NCI-H345 (cell line): ENCODE measurements at places on chromosomes 1 and 21.
A peak's percentile ranks its signal among the peaks of the same experiment; 100 is the strongest.

DNA sequence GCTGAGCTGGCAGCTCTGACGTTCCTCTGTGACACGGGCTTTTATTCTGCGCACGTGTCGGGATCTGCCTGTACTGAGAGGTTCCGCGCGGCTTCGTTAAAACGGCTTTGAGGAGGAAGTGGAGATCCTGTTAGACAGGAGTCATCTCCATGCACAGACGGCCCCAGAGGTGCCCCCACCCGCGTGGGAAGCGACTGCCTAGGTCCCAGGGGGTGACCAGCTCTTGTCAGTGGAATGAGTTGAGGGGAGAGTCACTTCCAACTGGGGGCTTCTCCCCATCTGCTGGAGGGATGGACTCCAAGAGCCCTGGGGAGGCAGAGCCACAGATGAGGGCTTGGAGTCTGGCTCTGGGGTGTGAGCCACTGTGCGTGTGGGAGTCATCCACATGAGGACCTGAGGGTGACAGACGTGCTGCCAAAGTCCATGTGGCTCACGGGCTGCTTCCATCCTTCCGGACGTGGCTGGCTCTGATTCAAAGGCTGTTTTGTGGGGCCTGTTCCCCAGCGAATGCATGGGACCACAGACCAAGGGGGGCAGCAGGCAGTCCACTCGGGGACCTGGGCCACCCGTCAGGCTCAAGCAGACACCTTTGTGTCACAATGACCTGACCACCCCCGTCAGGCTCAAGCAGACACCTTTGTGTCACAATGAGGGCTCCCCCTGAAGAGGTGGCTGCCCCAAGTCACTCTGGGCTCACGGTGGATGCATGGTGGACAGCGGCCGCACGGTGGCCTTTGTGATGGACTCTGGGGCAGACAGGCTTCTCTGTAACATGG, 26.8 kb downstream of the PTTG1IP start:
- DNase-seq, result no peak

DNA sequence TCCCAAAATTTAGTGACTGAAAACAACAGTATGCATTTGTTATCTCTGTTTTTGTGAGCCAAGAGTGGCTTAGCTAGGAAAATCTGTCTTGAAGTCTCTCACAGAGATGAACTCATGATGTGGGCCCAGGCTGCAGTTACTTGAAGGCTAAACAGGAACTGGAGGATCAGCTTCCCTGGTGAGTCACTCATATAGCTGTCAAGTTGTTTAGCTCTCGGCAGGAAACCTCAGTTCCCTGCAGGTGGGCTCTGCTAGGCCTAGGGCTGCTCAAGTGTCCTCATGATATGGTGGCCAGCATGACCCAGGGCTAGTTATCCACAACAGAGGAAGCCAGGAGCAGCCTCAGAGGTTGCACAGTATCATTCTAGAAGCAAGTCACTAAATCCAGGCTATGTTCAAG, 30.2 kb upstream of the DDX59 start:
- peak; percentile 17 for DNase-seq

DNA sequence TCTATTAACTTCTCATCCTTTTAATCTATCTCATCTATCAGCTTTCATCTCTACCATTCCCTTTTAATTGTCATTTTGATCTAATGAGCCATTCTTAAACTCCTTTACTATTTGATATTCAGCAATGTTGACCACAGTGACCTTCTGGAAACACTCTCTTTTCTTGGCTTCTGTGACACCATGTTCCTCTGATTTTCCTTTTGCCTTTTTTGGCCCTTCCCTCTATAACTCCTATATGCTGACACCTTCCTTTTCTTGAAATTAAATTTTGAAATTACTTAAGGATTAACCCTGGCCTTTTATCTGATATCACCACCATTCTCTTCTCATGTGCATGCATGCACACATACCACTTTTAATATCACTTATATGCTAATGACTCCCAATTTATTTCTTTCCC, 41.2 kb upstream of the SAMSN1 start:
- no peak for DNase-seq

DNA sequence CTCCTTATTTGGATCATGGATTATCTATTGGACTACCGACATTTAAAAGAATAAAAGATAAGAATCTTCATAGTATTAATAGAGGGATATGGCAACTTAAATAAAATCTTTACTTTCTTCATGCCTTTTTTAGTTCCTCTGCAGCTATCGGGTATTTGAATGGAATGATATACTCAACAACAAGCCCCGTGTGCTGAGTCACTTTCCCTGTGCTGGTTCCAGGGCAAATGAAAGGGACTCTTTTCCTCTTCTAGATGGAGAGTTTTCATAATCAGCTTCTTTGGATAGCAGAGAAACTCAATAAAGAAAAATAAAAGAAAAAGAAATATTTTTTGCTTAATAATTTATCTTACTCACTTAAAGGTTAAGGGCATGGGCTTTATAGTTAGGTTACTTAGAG, 213.7 kb downstream of the LRRC40 start:
- no peak for DNase-seq

- no peak for DNase-seq
These were observed 871 bp upstream of the PSMA5 start for GRCh38 chr1:109427171-109427467.

- no peak for DNase-seq
These were observed 77.6 kb downstream of the PGBD5 start for GRCh38 chr1:230348386-230349019.

DNA sequence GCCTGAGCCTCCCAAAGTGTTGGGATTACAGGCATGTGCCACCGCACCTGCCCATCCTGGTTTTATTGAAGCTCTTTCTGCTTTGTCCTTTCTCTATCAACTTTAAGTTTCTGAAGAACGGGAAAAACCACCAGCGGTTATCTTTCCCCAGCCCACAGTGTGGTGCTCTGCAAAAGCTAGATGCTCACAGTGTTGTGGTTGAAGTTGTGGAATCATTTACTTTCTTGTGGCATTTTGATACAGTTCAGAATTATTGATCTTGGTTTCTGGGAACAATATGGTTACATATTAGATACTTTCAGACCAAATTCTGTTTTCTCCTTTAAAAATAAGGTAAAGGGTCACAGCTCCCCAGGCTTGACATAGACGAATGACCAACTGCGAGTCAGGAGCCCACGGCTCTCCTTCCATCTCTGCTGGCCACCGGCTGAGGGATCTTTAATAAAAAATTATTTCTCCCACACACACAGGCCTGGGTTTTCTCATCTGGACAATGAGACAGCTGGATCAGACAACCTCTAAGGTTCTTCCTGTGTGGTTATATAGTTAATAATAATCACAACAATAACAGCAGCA, 385.3 kb downstream of the SETD4 start:
- no peak for DNase-seq

GRCh38 chr1:77250126-77250525, 30.9 kb upstream of the PIGK start:
- DNase-seq, result no peak

DNA sequence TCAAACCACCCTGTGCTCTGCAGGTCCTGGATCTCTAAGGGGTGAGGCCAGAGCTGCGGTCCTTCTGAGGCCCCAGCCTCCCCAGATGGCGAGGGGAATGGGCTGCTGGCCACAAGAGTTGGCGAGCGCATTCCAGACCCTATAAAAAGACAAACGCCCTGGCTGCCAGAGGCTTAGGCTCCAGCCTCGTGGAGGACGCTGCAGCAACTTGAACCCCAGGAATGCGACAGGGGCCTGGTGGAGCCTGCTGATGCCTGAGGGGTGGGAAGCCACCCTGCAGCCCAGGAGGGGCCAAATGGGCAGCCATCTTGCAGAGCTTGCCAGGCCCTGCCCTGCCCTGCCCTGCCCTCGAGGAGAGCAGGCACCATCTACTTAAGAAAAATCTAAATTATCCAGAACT, 8.6 kb downstream of the CACNA1S start:
- DNase-seq, result no peak

DNA sequence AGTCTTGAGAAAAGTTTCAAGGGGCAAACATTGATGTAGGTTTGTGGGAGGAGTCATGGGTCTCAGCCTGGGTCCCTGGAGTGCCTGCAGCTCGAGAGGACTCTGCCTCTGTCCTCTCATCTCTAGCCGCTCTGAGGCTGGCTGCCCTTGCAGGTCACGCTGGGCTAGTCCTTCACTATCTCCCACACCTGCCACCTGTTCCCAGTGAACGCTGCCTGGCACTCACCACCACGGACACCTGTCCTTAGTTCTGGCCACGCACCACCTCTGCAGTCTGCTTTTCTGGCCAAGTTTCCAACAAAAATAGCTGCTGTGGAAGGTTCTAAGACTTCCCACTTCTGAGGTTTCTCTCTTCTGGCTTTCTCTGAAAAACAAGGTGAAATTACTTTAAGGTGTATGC, 52.5 kb downstream of the SH3BGR start:
- DNase-seq, result no peak

DNA sequence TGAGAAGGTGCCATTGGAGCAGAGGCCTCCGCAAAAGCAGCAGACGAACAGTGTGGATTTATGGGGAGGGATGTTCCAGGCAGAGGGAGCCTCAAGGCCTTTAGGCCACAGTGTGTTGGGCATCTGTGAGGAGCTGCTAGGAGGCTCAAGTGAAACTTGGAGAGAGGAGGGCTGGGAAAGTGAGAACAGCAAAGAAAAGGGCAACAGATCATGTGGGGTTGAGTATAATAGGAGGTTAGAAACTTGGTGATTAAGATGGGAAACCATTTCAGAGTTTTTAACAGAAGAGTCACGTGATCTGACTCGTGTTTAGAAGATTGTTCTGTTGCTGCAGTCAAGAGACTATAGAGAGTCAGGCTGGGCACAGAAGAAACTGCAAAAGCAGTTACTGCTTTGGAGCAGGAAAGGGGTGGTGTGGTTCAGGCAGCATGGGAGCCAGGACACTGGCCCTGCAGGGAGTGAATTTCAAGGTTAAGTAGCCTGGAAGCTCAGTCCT, 277.0 kb downstream of the DISC1 start:
- no peak for DNase-seq

DNA sequence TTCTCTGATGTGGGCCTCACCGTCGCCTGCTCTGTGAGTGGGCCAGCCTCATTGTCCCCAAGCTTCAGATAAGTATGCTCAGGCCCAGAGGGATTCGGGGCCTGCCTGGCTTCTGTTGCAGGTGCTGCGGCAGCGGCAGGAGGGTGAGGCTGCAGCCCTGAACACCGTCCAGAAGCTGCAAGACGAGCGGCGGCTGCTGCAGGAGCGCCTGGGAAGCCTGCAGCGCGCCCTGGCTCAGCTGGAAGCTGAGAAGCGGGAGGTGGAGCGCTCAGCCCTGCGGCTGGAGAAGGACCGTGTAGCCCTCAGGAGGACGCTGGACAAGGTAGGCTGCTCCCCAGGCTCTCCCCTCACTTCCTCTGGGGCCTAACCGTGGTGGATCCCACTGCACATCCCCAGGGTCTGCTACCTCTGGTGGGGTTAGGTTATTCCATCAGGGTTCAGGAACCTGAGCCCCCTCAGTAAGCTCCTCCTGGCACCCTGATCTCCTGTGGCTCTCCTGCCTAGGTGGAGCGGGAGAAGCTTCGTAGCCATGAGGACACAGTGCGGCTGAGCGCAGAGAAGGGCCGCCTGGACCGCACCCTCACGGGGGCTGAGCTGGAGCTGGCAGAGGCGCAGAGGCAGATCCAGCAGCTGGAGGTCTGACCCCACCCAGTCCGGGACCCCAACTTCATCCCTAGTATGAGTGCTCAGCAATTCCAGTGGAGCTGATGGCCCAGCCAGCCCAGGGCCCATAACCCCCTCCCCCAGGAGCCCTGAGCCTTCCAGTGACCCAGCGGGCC, 10.1 kb downstream of the MFAP2 start:
- no peak for DNase-seq

DNA sequence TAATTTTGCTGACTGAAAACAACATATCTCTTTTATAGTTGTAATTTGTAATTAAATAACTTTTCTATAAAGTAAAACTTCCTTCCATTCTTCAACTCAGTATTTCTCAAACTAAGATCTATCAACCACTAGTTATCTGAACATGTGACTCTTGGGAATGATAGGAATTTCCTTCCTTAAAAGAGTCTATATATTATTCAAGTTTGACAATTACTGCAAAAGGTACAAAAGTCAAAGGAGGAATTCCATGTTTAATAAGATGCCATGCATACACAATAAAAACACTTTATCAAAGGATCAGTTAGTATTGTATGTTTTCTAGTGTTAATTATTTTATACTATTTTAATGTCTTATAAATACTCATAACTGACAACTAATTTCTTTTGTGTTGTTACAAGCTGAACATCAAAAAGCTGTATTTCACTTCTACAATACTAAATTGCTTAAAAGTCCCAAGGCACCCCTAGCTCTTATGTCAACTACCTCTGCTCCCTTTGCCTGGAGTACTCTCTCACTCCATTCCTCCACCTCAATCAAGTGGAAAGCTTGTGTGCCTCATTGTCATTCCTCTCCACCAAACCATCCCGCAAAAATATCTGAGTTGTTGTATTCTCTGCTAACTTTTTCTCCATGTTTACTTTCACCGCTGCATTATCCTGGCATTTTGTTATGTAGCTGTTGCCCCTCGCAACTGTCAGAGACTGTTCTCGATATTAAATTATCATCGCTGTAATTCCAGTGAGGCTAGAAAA, 67.9 kb downstream of the SLC44A5 start:
- no peak for DNase-seq

DNA sequence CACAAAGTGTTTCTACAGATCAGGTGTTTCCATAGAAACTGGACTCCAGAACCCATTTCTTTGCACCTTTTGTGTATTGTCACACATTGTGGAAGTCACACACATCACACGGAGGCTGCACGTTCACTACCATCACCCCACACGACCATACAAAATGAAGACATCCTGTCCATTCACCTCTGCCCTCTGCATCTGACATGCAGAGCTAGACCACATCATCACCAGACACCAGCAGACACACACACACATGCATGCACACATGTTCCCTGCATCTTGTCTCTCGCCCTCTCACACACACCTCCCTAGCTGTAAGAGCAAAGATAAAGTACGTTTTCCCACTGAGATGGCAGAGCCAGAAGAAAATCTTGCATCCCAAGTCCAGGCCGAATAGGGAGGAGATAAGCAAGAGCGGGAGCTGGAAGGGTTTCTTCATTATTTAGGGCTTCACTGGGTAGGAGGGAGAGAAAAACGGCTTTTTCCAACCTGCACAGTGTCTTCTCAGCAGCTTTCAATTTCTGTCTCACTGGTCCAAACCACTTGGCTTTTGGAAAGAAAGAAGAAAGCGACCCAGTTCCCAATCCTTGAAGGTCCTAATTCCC, 709 bp downstream of the PRELP start:
- no peak for DNase-seq

DNA sequence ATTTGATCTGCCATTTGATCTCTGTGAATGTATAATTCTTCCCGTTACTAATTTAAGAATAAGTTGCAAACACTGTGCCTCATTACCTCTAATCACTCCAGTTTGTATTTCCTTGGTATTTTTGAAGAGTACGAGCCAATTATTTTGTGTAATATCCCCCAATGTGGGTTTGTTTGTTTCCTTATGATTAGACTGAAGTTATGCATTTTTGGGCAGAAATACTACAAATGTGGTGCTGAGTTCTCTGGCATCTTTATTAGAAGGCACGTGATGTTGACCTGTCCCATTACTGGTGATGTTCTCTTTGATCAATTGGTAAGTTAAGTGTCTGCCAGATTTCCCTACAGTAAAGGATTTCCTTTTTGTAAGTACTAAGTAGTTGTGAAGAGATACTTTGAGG, 10.3 kb downstream of the MIXL1 start:
- DNase-seq, result no peak

GRCh38 chr1:228839656-228840055, 104.4 kb downstream of the RHOU start:
- no peak for DNase-seq
